Esophagus squamous epithelium (tissue), 5 donors: ENCODE measurements at places on chromosomes 5 and 9.

DNA sequence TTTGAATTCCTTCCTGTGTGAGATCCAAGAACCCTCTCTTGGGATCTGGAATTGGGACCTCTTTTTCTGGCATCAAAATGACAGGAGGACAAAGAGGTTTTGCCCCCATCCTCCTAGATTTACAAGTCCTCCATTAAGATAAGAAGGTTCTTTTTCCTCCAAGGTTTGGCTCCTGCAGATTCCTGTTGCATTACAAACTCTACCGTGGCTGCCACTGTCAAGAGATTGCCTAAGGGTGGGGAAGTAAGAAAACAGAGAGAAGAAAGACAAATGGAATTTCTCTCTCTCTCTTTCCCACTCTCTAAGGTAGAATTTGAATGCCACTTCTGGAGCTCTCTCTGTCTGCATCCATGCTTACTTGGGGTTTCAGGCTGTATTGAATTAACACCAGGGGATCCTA is 12.0 kb upstream of the SVEP1 start:
- no peak for DNase-seq

GRCh38 chr5:2353211-2353610 is 398.3 kb downstream of the IRX2 start:
- no peak for DNase-seq

DNA sequence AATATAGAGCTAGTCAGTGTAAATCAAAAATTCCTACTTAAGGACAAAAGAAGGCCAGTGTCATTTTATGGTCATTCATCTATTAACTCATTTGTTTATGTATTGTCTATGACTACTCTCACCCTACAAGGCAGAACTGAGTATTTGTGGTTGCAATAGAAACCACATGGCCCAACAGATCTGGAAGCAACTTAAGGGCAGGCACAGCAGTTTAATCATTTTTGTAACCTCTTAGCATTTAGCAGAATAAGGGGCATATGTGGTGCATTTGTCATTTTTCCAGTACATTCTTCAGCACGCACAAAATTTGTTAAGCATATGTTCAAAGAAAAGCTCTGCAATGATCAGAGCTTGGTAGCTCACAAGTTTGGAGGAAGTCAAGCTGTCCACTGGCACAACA is 1.1 kb downstream of the FKBP15 start:
- no peak for DNase-seq

DNA sequence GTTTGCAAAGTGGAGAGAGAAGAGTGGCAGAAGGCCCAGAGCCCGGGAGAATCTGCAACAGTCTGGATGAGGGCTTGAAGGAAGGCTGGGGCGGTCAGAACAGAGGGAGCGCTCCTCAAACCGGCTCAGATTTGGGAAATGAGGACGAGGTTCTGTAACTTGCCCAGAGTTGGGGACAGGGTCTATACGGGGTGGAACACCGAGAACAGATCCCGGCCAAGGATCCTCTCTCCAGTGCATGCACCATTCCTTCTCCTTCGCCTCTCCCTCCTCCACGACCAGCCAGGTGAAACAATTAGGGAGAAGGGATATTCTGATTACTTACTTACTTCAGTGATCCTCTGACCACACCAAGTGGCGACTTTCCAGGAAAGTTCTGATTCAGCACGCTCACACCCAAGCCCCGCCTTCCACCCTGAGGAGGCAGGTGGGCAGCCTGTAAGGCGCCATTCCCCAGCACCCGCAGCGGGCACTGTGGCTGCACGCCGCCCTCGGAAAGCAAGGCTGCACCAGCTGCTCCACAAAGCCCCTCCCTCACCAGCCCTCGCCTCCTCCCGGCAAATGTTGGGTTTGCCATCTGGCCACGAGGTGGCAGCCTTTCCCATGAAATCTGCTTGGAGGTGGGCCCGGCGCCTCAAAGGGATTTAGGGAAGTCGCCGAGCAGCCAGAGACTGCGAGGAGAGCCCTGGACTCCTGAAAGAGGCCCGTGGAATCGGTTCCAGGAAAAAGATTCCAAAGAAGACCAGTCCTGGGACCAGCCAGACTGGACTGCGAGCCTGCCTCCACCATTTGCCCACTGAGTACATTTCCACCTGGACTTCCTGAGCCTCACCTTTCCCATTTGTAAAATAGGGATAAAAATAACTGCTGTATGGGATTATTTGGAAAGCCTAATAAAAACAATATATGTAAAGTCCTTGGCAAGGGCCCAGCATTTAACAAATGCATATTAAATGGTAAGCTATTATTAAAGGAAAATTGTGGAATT is 22.2 kb upstream of the WWC1 start:
- no peak for DNase-seq

GRCh38 chr5:152177626-152178349 is 227.3 kb downstream of the NMUR2 start:
- no peak for DNase-seq

DNA sequence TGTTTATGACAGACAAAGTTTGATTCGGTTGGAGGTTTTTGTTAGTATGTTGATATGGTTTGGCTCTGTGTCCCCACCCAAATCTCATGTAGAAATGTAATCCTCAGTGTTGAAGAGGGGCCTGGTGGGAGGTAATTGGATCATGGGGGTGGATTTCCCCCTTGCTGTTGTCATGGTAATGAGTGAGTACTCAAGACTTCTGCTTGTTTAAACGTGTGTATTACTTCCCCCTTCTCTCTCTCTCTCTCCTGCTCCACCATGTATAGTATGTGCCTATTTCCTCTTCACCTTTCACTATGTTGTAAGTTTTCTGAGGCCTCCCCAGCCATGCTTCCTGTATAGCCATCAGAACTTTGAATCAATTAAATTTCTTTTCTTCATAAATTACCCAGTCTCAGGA is 415.1 kb downstream of the HCN1 start:
- DNase-seq, result no peak

GRCh38 chr5:136998854-136999357 is 500.2 kb downstream of the SPOCK1 start:
- no peak for DNase-seq

- no peak for DNase-seq
Measured at GRCh38 chr5:149754172-149754880, 24.2 kb downstream of the PPARGC1B start.

DNA sequence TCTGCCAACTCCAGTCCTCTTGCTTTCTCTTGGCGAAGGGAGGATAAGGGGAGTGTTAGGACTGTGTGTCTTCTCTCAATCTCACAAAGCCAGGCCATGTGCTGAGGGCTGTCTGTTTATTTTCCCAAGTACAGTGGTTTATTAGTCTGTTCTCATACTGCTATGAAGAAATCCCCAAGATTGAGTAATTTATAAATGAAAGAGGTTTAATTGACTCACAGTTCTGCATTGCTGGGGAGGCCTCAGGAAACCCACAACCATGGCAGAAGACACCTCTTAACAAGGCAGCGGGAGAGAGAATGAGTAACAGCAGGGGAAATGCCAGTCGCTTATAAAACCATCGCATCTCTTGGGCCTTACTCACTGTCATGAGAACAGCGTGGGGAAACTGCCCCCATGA is 36.2 kb upstream of the CKS2 start:
- DNase-seq, result no peak

GRCh38 chr9:4269872-4270271 is 30.0 kb downstream of the GLIS3 start:
- no peak for DNase-seq

- no peak for DNase-seq
Measured at GRCh38 chr5:122661496-122662180, 113.2 kb upstream of the SNX2 start.
